Activated CD4-positive, alpha-beta T cell treated with anti-CD3 and anti-CD28 coated beads for 36 hours (primary cell): ENCODE measurements at places on chromosomes 7 and 10. TPM values are rescaled to one million over a fixed set of nuclear protein-coding genes. Genes with fewer than 3 reads are reported as not detected.

SLC18A3 gene
- not detected for total RNA-seq

TMEM196 gene
- not detected for total RNA-seq

CLRN3 gene
- total RNA-seq, result not detected

KEL gene
- 0.44 TPM for total RNA-seq

CXCL12 gene
- not detected for total RNA-seq

TDRD1 gene
- total RNA-seq, result 0.21 TPM

ST7 gene
- 8.1 TPM for total RNA-seq

CCL26 gene
- total RNA-seq, result 0.39 TPM

CYP3A5 gene
- total RNA-seq, result not detected

TMEM184A gene
- total RNA-seq, result 0.05 TPM

GSTO2 gene
- 2.8 TPM for total RNA-seq

CPED1 gene
- total RNA-seq, result not detected

GNAT3 gene
- not detected for total RNA-seq

RNF148 gene
- total RNA-seq, result not detected

SAP25 gene
- 9.9 TPM for total RNA-seq

HOXA4 gene
- total RNA-seq, result not detected

GRID2IP gene
- total RNA-seq, result 0.11 TPM

COL1A2 gene
- total RNA-seq, result 0.11 TPM

CCDC186 gene
- 9.1 TPM for total RNA-seq

RRP12 gene
- 45.9 TPM for total RNA-seq

FOXI2 gene
- not detected for total RNA-seq
